Left kidney (tissue), 8 donors: ENCODE measurements at places on chromosomes 12 and 14. TPM values are rescaled to one million over a fixed set of nuclear protein-coding genes. Genes with fewer than 3 reads are reported as not detected.

DNA sequence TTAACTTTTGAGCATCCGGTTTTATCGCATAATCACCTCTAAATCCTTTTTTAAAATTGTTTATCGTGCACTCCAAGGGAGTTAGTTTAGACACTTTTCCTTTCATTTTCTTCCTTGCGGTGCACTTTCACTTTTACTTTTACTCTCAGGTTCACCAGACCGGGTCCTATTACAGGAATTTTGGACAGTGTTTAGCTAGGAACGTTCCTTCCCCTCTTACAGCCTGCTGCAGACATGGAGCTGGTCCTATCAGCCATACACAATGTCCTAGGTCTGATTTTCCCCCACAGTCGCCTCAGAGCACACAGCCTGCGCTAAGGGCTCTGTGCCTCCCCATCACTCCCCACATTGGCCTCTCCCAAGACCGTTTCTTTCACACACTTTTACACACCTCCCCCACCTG, 103.9 kb downstream of the ALG10 start:
- no peak for DNase-seq

DNA sequence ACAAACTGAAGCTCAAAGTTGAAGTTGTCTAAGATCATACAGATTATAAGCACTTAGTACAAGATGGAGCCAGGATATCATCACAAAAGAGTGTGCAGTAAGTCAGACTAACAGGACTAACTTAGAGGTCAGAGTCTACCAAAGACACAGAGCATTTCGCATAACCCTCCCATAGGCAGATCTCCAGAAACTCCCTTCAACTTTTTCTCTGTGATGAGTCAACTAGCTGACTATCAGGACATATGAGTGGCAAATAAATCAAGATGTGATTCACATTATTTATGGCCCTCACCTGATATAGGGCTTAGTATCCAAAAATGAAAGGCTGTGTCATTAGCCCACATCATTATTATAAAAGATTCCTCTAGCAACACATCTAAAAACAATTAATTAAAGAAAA, 484.6 kb downstream of the GALC start:
- no peak for DNase-seq

DNA sequence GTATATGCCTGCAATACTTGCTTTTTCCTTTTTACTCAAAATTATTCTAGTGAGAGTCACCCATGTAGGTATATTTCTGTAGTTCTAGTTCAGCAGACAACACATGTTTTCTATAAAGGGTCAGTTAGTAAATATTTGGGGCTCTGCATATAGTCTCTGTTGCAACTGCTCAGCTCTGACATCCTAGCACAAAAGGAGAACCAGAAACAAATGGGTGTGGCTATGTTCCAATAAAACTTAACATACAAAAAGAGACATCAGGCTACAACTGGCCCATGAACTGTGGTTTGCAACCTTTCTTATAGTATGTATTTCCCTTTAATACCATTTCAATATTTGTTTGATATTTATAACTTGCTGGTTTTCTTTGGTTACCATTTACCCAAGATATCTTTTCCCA, 11.9 kb downstream of the NT5DC3 start:
- DNase-seq, result no peak

GRCh38 chr14:75323571-75323970, 44.9 kb downstream of the FOS start:
- DNase-seq, result no peak

DNA sequence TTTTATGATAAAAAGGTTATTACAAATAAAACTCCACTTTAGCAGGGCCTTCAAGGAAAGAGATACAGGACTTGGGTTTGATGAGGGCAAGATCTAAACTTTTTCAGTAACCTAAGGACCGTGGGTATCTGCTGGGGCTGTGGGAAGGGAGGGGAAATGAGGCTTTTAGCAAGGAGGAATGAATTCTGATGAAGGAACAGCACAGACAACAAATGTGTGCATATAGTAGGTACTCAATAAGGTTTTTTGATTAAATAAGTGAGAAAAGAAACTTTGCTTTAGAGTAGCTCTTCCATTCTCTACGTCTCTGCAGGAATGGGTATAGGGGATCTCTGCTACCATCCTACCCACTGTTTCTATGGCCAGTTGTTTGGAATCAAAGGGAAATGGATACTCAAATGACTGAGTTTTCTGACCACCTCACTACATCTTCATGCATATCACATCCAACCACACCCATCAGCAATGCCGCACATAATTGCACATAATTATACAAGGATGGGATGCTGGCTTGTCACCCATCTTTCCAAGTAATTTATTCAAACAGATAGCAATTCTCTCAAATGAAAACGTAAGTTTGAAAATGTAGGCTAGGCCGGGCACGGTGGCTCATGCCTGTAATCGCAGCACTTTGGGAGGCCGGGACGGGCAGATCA, 59.5 kb upstream of the GTF2A1 start:
- DNase-seq, result no peak

DNA sequence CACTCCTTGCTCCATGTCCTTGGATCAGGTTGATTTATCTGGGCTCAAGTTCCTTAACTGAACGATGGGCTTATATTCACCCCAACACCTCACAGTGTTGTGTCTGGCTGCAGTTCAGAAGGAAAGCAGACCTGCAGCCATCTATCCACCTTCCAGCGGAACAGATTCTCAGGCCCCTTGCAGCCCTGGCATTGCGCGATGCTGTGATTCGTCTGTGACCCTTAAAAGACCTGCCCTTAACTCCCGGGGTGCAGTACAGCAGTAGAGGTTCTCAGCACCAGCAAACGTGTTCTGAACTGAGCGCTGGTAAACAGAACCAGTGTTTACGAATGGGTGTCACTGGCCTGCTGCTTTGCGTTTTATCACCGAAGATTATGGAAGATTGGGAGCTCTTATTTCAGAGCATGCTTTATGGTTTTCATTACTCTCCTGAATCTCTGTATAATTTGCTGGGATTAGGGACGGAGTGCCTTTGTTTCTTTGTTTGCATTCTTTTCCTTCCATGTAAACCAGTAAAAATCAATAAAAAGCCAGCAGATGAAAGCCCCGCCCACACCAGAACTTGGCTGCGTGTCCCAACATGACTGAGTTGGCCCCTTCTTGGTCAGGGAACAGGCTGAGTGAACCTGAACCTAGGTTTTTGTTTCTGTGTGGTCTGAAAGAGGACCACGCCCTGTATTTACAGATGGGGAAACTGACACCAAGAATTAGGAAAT, 286.7 kb upstream of the CRY1 start:
- no peak for DNase-seq

Gene PPP1R36
- 1.5 TPM for polyA plus RNA-seq

Gene CFAP54
- polyA plus RNA-seq, result 4.4 TPM
